Cardiac muscle cell (in vitro differentiated cells and primary cell): ENCODE measurements at places on chromosomes 2 and 18. TPM values are rescaled to one million over a fixed set of nuclear protein-coding genes. Genes with fewer than 3 reads are reported as not detected.

- DNase-seq, result no peak
- H3K36me3 ChIP-seq, result no peaks in the 10 kb centered on the region
- no peak overlapping the region for H3K27ac ChIP-seq
- H3K4me3 ChIP-seq, result no peak overlapping the region
- H3K4me1 ChIP-seq, result peaks cover 6% of the 10 kb centered on the region
Observed at GRCh38 chr2:104707056-104707455, 146.9 kb upstream of the POU3F3 start.

DNA sequence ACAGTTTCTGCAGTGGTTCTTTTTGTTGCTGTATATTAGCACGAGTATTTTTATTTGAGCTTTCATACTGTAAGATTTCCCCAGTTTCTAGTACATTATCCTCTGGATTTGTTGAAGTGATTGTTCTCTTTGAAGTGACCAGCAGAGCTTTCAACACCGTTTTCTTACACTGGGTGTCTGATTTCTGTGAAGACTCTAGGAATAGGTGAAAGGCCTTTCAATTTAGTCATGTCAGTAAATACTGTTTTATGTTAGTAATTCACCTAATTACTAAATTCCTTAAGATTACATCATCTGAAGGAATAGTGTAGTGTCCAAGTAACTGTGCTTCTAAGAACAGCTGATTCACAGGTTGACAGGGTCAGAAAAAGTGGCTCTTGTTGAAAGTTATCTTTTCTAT is 2.3 kb downstream of the PPM1B start:
- H3K36me3 ChIP-seq, result no peaks in the 10 kb centered on the region
- no peaks in the 10 kb centered on the region for H3K27me3 ChIP-seq
- peak overlapping the region; percentile 86 for H3K4me3 ChIP-seq
- H3K27ac ChIP-seq, result no peak overlapping the region
- DNase-seq, result peak; percentile 32

- peak; percentile 93 for DNase-seq
- no peaks in the 10 kb centered on the region for H3K36me3 ChIP-seq
- H3K4me3 ChIP-seq, result peak overlapping the region; percentile 71
- peaks cover 90% of the 10 kb centered on the region for H3K27me3 ChIP-seq
- peaks cover 12% of the 10 kb centered on the region for H3K4me1 ChIP-seq
- no peak overlapping the region for H3K27ac ChIP-seq
Observed at GRCh38 chr2:199459286-199460100, 1.8 kb upstream of the SATB2 start.

GPR39 gene
- 7.3 and 10.9 TPM in 2 replicates for total RNA-seq
